Activated CD4-positive, alpha-beta T cell treated with anti-CD3 and anti-CD28 coated beads for 36 hours (primary cell): ENCODE measurements at places on chromosomes 12 and 14. TPM values are rescaled to one million over a fixed set of nuclear protein-coding genes. Genes with fewer than 3 reads are reported as not detected.

The AQP2 gene
- not detected for total RNA-seq

GRCh38 chr12:10285919-10286318, 21.8 kb upstream of the KLRD1 start:
- H3K4me3 ChIP-seq: no peak overlapping the region
- H3K4me1 ChIP-seq: peaks cover 6% of the 10 kb centered on the region
- peak; percentile 18 for DNase-seq
- no peaks in the 10 kb centered on the region for H3K36me3 ChIP-seq

- H3K36me3 ChIP-seq: no peaks in the 10 kb centered on the region
- peak overlapping the region; percentile 56 for H3K27ac ChIP-seq
- peak; percentile 63 for DNase-seq
- peak overlapping the region; percentile 58 for H3K4me3 ChIP-seq
- peaks cover 27% of the 10 kb centered on the region for H3K27me3 ChIP-seq
- H3K4me1 ChIP-seq: peaks cover 4% of the 10 kb centered on the region
Observed at GRCh38 chr12:7439579-7440505, 4.1 kb downstream of the CD163L1 start.

DNA sequence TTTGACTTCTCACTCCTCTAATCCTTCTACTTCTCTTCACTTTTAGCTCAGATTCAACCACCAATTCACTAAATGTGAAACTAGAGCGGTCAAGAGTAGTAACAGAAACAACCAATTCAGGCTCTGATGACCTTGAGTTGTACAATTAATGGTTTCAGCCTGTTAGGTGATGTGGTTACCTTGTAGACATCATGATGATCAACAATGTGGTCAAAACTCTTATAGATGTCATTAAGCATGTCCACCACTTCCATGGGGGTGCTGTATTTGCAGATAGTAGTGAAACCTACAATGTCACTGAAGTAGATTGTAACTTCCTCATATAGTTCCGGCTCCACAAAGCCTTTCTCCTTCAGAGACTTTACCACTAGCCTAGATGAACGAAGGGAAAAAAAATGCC, 54.1 kb upstream of the PLBD1 start:
- H3K4me1 ChIP-seq: no peaks in the 10 kb centered on the region
- DNase-seq: no peak
- peaks cover 6% of the 10 kb centered on the region for H3K27me3 ChIP-seq
- no peak overlapping the region for H3K4me3 ChIP-seq
- no peaks in the 10 kb centered on the region for H3K36me3 ChIP-seq

DNA sequence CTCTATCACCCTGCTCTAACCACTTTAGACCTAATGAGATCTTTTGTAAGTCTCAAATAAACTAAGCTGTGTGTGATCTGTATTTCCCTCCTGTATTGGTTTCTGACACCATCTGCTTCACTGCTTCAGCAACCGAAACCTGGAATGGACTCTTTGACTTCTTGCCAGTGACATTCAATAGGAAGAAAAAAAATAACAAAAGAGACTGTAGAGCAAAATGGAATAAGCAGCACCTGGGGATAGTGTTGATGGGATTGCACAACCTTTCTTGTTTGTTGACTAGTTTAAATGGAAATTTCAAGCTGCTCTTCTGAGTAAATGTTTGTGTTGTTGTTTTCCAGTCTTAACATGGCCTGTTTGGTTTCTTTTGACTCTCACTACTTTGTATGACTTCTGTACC, 888.6 kb upstream of the SEL1L start:
- no peaks in the 10 kb centered on the region for H3K36me3 ChIP-seq
- H3K4me1 ChIP-seq: no peaks in the 10 kb centered on the region
- H3K27me3 ChIP-seq: no peaks in the 10 kb centered on the region
- no peak overlapping the region for H3K27ac ChIP-seq

GRCh38 chr12:121484967-121485366, 85.0 kb downstream of the RNF34 start:
- H3K27ac ChIP-seq: no peak overlapping the region
- DNase-seq: no peak
- H3K36me3 ChIP-seq: no peaks in the 10 kb centered on the region
- no peaks in the 10 kb centered on the region for H3K27me3 ChIP-seq
- no peaks in the 10 kb centered on the region for H3K4me1 ChIP-seq
- H3K4me3 ChIP-seq: no peak overlapping the region

GRCh38 chr14:20680363-20680762, 4.0 kb upstream of the RNASE4 start:
- no peaks in the 10 kb centered on the region for H3K27me3 ChIP-seq
- DNase-seq: no peak
- H3K4me1 ChIP-seq: peaks cover 34% of the 10 kb centered on the region
- H3K4me3 ChIP-seq: no peak overlapping the region
- H3K36me3 ChIP-seq: no peaks in the 10 kb centered on the region

- H3K27me3 ChIP-seq: no peaks in the 10 kb centered on the region
- peak; percentile 88 for DNase-seq
- H3K4me3 ChIP-seq: peak overlapping the region; percentile 88
- H3K4me1 ChIP-seq: peaks cover 23% of the 10 kb centered on the region
- H3K36me3 ChIP-seq: peaks cover 35% of the 10 kb centered on the region
- H3K27ac ChIP-seq: peak overlapping the region; percentile 99
Observed at GRCh38 chr12:121800694-121801594, 2.9 kb upstream of the SETD1B start.

- peak overlapping the region; percentile 95 for H3K4me3 ChIP-seq
- H3K4me1 ChIP-seq: peaks cover 43% of the 10 kb centered on the region
- H3K27me3 ChIP-seq: no peaks in the 10 kb centered on the region
- H3K27ac ChIP-seq: peak overlapping the region; percentile 99
Observed at GRCh38 chr12:109476807-109477184, 304 bp downstream of the KCTD10 start.

DNA sequence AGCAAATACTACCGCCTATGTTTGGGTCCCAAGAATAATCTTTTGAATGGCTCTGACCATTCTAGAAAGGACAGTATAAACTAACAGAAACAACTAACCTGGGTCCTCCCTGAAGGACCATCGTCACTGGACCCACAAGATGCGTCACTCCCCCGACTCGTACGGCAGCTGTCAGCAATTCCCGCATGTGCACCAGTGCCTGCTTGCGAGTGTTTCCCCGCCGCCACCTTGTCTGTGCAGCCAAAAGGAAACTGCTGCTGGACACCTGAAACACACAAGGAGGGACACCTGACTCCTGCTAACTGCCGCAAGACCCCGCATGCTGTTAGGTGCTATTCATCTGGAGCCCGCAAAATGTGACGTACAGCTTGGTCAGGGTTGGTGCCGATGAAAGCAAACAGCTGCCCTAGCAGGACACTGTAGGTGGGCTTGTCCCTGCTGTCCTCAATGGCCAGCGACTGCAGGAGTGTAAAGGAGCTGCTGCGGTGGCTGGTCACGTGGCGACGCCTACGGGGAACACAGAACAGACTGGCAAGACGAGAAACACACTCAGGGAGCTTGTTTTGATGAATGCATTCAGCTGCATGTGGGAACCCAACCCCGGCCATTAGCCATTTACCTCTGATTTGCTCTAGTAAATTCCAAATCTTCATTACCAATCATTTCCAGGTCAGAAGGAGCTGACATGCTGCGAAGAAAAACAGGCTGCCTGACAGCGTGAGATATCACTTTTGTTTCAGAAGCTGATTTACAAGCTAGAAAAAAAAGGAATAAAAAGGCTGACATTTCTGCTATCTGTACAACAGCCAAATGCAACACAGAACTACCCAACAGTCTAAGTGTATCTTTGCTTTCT, 118.1 kb downstream of the TRAFD1 start:
- H3K27ac ChIP-seq: no peak overlapping the region
- DNase-seq: no peak
- no peak overlapping the region for H3K4me3 ChIP-seq
- H3K27me3 ChIP-seq: no peaks in the 10 kb centered on the region
- H3K36me3 ChIP-seq: peaks cover 17% of the 10 kb centered on the region

DNA sequence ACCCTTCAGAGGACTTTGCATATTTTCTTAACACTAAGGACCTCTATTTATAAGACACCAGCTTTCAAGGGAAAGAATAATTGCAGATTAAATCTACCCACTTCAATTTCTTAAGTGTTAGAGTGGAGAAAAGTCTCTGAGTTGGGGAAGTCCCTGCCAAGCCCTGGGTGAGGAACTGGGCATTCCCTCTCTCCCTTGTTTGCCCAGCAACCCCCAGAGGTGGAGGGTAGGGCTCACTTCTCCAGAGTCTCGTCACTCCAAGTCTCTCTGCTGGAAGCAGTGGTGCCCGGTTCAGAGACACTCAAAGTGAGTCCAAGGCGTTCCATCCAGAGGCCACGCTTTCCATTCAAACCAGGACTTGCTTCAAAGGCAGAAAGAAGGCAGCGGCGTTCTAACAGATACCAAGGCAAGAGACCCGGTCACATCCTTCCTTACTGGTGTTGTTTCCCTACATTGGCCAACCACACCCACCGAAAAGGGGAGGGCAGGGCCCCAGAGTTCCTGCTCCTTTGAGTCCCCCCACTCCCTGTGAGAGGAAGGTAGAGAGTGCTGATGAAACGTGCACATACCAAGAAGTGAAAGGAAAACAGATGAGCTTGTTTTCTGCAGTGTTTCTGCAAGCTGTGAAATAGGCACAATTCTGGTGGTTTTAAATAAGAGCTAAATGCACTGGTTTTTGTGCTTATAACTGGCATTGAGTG, 6.1 kb upstream of the BDKRB2 start:
- H3K27me3 ChIP-seq: peaks cover 10% of the 10 kb centered on the region
- DNase-seq: peak; percentile 21
- peaks cover 8% of the 10 kb centered on the region for H3K4me1 ChIP-seq
- H3K27ac ChIP-seq: peak overlapping the region; percentile 51
- H3K36me3 ChIP-seq: no peaks in the 10 kb centered on the region

DNA sequence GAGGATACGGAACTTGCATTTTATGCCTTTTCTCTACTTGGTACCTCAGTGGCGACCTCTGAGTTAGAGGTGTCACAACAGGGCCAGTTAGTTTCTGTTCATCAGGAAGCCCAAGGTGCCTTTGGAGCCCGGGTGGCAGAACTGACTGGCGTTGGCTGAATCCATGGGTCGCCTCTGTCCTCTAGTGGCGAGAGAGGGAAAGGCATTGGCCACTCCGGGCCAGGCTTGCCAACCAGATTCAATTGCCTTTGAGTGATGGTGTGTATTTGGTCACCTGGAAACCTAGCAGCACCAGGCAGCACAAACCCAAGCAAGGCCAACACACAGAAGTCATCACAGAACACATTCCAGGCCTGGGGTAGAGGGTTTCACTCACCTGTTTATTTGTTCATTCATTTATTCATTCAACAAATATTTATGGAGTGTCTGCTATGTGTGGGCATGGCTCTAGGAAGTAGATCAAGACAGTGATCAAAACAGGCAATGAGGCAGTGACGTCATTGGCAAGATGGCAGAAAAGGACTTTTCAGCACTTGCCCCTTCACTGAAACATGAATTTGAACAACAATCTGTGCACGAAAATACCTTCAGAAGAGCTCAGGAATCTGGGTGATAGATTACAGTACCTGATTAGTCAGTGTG, 40.5 kb upstream of the KCNA5 start:
- no peaks in the 10 kb centered on the region for H3K36me3 ChIP-seq
- H3K27ac ChIP-seq: no peak overlapping the region
- H3K27me3 ChIP-seq: peaks cover 19% of the 10 kb centered on the region
- H3K4me1 ChIP-seq: no peaks in the 10 kb centered on the region
- peak; percentile 75 for DNase-seq
- H3K4me3 ChIP-seq: no peak overlapping the region

DNA sequence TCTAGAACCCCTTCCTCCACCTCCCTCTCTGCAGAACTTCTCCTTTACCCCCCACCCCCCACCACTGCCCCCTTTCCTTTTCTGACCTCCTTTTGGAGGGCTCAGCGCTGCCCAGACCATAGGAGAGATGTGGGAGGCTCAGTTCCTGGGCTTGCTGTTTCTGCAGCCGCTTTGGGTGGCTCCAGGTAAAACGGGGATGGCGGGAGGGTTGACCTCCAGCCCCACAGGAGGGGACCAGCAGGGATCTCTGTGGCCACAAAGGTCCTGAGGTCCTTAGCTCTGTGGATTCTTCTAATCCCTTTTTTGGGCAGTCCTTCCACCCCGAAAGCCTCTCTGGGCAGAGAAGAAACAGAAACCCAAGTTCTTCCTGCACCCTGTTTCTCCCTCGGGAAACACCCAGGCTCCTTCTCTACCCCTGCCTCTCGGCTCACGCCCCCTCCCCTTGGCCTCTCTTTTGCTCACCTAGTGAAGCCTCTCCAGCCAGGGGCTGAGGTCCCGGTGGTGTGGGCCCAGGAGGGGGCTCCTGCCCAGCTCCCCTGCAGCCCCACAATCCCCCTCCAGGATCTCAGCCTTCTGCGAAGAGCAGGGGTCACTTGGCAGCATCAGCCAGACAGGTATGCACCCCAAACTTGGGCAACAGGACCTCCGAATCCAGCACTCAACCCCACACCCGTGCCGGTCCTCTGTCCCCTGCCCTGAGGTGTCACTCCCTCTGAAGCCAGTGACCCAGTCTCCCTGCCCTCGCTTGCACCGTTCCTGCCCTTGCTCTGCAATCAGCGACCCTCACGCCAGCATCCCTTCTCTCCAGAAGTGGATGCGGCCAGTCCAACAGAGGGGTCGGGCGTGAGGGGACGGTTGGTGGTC, 638 bp downstream of the LAG3 start:
- peaks cover 79% of the 10 kb centered on the region for H3K4me1 ChIP-seq
- H3K27ac ChIP-seq: peak overlapping the region; percentile 89
- peak overlapping the region; percentile 86 for H3K4me3 ChIP-seq
